DMS153 (cell line): ENCODE measurements at places on chromosomes 7 and 10.

GRCh38 chr10:50876429-50876828 is 9.0 kb downstream of the A1CF start:
- DNase-seq = no peak

DNA sequence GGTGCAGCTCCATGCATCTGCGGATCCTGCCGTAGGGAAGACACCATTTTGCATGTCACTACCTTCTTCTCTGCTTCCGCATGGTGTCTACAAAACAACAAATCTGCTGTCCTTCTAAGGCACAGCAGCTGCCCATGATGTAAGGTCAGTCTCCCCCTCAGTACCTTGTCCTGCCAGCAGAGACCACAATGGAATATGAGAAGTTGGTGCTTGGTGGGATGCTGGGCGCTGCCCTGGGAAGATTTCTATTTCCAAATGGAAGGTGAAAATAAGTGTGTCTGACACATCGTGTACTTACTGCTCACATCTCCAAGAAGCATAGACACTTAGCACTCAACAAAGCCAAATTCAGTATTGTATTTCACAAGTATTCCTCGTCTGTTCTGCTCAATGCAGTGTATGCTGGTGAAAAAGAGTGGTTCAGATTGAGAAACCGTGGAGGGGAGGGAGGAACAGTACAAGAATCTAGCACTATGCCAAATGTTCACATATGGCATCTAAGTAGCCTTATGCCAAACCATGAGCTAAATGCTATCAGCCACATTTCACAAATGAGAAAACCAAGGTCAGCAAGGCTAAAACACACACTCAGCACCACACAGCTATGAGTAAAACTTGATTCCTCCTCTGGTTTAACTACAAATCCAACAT is 95.0 kb downstream of the GRB10 start:
- DNase-seq = no peak

- DNase-seq = no peak
Measured at GRCh38 chr7:92755680-92756079, 80.7 kb downstream of the CDK6 start.

- DNase-seq = no peak
Measured at GRCh38 chr10:79252450-79252849, 94.8 kb upstream of the PPIF start.

- DNase-seq = no peak
Measured at GRCh38 chr10:121610798-121611323, 12.6 kb upstream of the FGFR2 start.

- no peak for DNase-seq
Measured at GRCh38 chr7:77940647-77941046, 142.1 kb downstream of the PHTF2 start.

GRCh38 chr7:102258073-102258748 is 28.5 kb upstream of the SH2B2 start:
- no peak for DNase-seq

- no peak for DNase-seq
Measured at GRCh38 chr7:102463841-102464576, 654 bp downstream of the ALKBH4 start.

GRCh38 chr7:31814187-31814586 is 127.2 kb downstream of the PPP1R17 start:
- no peak for DNase-seq

GRCh38 chr7:28755255-28755654 is 202.9 kb downstream of the TRIL start:
- no peak for DNase-seq
